ENCODE measurements at places on chromosomes 7 and 10. TPM values are rescaled to one million over a fixed set of nuclear protein-coding genes. Genes with fewer than 3 reads are reported as not detected.

CCDC172 gene
- not detected for total RNA-seq

C10orf67 gene
- 0.09 TPM for total RNA-seq

TWIST1 gene
- total RNA-seq: not detected

FKBP6 gene
- not detected for total RNA-seq

HOXA7 gene
- 4.1 TPM for total RNA-seq

ADRA2A gene
- not detected for total RNA-seq

PCLO gene
- total RNA-seq: 0.17 TPM

NKX2-3 gene
- total RNA-seq: 0.25 TPM

GIMAP5 gene
- not detected for total RNA-seq

ITGA8 gene
- total RNA-seq: not detected

ADCY1 gene
- 2.3 TPM for total RNA-seq

CDC14C gene
- total RNA-seq: 0.23 TPM

ARHGEF35 gene
- 0.84 TPM for total RNA-seq

C7orf57 gene
- 0.12 TPM for total RNA-seq

NXPH1 gene
- total RNA-seq: 1.1 TPM

ZMYND11 gene
- total RNA-seq: 53.0 TPM

EPHB6 gene
- total RNA-seq: not detected

ERVW-1 gene
- not detected for total RNA-seq

AOAH gene
- 0.10 TPM for total RNA-seq

GOLGA7B gene
- 0.02 TPM for total RNA-seq

TMEM229A gene
- total RNA-seq: not detected

ORC5 gene
- 35.1 TPM for total RNA-seq

SORCS1 gene
- total RNA-seq: 0.20 TPM

PON3 gene
- total RNA-seq: 0.77 TPM

TEX36 gene
- not detected for total RNA-seq

TSPAN33 gene
- 7.6 TPM for total RNA-seq

RPEL1 gene
- total RNA-seq: 0.17 TPM

CLEC5A gene
- not detected for total RNA-seq

GOT1 gene
- total RNA-seq: 157 TPM

PAPSS2 gene
- total RNA-seq: 209 TPM

CDK5 gene
- 10.8 TPM for total RNA-seq

MRLN gene
- total RNA-seq: not detected

LEP gene
- total RNA-seq: not detected

HOXA11 gene
- 7.1 TPM for total RNA-seq

ACBD7 gene
- 2.2 TPM for total RNA-seq

KCND2 gene
- 0.03 TPM for total RNA-seq

PIK3CG gene
- total RNA-seq: not detected

RALA gene
- total RNA-seq: 14.3 TPM

DLG5 gene
- total RNA-seq: 14.6 TPM

KNDC1 gene
- total RNA-seq: 0.09 TPM
